ENCODE measurements at places on chromosomes 13 and 19.

DNA sequence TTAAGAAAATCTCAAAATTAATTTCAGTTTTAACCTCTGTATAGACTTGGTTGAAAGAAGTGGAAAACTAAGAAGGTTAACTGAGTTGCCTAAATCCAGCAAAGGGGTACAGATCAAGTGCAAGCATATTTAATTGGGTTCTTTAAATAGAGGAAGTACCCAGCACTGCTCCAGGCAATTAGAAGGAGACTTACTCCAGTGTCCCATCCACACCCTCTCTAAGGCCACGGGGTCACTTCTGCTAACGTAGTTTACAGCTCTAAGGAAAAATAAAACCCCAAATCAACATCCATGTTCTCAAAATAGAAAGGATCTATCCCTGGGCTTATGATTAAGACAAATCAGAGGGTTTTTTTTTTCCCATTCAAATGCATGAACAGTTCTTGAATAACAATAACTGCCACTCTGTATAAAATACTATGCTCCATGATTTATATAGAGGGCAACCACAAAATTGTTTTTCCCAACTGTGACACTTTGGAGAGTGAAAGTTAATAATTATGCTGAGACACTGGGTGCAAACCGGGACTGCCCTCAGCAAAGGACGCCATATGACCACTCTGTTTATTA, 4.6 kb downstream of the FRY start:
- DNase-seq, result no peak

- DNase-seq, result no peak
These were observed 286.1 kb downstream of the IRS2 start for GRCh38 chr13:109500146-109500773.

GRCh38 chr13:43977911-43978310, 98.2 kb downstream of the LACC1 start:
- DNase-seq, result no peak

GRCh38 chr13:50543782-50544181, 299.7 kb downstream of the DLEU7 start:
- DNase-seq, result no peak

DNA sequence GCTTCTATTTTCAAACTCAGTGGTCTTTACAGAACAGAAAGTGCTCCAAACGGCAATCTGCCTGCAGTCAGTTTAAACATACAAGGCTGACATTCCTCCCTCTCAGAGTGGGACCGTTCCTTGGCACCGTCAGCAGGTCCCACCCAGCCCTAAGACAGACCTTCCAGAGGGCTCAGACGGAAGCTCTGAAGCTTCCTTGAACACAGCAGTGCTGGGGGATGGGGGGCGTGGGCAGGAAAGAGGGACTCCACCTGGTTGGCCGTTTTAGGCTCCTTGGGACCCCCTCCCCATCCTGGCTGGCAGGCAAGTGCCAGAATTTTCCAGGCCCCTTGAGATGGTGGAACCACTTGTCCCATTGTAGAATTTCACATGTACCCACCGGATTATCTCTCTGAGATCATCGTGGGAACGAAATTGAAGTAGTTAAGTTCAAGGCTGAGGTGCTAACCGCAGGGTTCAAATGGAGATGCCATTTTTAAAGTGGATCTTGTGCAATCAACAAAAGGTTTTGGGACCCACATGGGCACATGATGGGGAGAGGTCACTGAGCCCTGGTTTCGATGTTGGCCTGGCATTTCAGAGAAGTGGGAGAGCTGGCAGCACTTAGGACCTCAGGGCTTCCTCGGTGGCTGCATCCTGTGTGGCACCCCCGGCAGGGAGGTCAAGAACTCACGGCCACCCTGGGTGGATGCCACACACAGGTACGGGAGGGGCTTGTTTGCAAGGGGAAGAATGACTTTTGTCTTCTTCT, 46.2 kb downstream of the KLF2 start:
- DNase-seq, result no peak

- DNase-seq, result no peak
These were observed 8.4 kb downstream of the ONECUT3 start for GRCh38 chr19:1761528-1762242.

DNA sequence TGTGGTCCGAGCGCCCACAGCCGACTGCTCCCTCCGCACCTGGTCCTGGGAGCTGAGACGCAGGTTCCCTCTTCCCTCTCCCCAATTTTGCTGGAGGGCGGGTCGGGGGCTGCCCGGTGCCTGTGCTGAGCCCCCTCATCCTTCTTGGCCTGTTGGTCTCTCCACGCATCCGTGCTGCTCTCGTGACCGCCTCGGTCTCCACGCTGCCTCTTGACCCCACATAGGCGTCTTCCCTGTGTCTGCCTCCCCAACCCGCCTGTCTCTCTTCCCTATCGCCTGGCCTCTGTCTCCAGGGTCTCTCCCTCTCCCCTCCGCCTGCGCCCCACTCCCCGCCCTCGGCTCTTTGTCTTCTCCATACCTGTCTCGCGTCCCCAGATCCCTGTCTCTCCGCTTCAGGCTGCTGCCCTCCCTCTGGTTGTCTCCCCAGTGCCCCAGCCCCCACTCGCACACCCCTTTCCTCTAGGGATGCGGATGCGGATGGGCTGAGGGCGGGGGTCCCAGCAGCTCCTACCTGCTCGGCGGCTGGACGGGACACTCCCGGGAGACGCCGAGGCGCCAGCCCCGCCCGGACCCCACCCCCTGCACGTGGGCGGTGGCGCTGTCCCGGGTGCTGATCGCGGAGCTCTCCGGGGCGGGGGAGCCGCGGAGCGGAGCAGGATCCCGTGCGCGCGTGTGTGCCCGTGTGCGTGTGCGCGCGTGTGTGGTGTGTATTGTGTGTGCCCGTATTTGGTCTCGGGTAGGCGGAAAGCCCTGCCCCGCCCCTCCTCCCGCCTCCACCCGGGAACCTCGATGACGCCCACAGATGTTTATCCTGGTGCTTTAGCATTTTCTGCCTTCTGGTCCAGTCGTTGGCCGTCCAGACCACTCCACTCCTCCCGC, at the start of gene SYT5:
SYT5 (minus strand) TSS at position 684 of the 879 bp plus-strand sequence. CDS start 1,248 bp downstream, outside the sequence.
- DNase-seq, result peak; percentile 30

GRCh38 chr13:27097691-27098090, 73.9 kb downstream of the USP12 start:
- DNase-seq, result no peak

GRCh38 chr19:3359015-3359918, 7.1 kb upstream of the NFIC start:
- DNase-seq, result peak; percentile 31

DNA sequence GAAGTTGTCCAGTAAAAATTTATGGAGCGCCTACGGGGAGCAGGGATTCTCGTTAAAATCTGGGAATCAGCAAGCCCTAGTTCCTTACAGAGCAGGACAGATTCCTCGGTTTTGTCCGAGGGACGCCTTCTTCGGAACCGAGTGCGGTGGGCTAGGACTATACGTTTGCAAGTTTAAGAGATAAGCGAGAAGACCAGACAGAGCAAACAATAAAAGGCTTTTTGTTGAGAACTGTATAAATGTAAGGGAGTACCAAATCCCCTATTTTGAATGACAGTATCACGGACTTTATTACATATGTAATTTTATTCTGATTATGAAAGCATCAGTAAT, 971 bp upstream of the ANKRD10 start:
- no peak for DNase-seq

GRCh38 chr19:53532362-53532761, 5.6 kb upstream of the ZNF331 start:
- DNase-seq, result no peak

DNA sequence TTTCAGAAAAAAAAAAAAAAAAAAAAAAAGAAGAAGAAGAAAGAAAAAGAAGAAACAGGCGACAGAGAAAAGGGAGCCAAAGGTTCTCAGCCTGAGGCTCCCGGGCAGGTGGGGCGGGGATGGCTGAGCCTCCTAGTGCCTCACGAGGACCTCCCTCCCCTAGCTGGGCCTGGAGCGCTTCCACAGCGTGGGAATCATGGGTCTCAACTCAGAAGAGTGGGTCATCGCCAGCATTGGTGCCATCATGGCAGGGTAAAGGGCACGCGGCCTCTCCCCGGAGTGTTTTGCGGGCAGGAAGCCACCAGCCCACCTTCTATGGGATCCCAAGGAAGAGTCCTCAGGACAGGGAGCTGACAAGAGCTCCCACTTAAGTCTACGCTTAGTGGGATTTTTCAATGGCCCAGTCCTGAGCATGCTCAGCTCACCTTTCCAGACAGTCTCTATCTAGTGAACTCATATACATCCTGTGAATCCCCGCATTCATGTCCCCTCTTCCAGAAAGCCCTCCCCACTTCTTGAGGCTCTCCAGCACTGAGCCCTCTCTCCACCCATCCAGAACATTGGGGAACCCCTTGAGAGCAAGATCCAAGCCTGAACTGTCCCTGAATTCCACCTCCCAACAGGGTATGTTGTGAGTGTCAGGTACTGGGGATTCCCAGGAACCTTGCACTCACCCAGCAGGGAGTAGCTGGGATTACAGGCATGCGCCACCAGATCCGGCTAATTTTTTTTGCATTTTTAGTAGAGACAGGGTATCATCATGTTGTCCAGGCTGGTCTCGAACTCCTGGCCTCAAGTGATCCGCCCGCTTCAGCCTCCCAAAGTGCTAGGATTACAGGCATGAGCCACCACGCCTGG, 69.6 kb downstream of the ACSBG2 start:
- no peak for DNase-seq

GRCh38 chr19:1619094-1619439, 13.8 kb upstream of the UQCR11 start:
- no peak for DNase-seq

- no peak for DNase-seq
These were observed 5.6 kb downstream of the RASL11A start for GRCh38 chr13:27276188-27276587.

GRCh38 chr19:18883526-18884304, 12.2 kb downstream of the CERS1 start:
- peak; percentile 1 for DNase-seq

DNA sequence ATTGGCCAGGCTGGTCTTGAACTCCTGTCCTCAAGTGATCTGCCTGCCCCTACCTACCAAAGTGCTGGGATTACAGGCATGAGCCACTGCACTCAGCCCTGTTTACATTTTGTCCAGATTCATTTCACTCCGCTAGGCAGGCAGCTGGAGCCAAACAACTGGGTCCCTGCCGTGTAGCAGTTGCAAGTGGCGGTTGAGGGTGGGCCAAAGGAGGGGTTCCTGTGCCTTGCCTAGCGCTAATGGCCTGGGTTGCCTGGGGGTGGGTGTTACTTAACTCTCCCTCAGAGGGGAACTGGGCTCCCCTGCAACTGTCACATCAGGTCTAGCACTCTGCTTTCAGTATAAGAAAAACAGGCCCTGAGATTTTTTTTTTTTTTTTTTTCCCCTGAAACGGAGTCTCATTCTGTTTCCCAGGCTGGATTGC, 7.4 kb downstream of the ACP5 start:
- DNase-seq, result no peak

GRCh38 chr19:2503521-2504109, 27.7 kb downstream of the GADD45B start:
- no peak for DNase-seq

DNA sequence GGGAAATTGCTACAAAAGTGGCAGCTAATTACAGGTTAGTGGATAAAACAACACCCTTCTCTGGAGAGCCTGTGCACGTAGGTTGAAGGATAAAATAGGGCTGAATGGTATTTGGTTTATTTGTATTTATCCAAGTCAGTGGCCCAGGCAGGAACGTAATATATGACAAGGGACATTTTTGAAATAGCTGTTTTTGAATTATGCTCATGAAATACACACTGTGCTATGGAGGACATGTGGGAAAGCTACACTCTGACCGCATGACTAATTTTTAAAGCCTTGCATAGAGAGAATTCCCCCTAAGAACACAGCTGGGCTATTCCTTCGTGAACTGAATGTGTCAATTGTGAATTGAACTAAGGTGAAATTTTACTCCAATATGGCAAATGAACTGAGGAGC, 292.1 kb upstream of the MAB21L1 start:
- no peak for DNase-seq

DNA sequence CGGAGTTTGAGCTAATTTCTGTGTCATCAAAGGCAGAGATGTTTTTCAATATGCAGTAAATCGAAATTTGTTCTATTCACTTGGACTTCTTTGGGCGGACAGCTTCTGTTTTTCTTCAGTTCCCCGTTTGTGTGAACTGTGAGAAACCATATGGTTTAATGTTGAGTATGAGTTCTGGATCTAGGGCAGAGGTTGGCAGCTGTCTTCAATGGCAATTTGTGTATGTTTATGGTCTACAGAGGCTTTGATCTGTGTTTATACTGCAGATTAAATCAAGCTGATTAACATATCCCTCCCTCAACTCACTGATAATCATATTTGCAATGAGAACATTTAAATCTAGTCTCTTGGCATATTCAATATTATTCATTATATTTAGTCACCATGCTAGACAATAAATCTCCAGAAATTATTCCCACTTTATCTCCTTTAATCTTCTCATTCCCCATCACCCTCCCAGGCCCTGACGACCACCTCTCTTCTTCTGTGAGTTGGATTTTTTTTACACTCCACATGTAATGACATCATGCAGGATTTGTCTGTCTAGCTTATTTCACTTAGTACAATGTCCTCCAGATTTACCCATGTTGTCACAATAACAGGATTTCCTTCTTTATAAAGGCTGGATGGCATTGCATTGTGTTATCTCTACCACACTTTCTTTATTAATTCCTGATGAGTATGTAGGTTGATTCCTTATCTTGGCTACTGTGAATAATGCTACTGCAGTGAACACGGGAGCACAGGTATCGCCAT, 9.0 kb downstream of the ZNF331 start:
- no peak for DNase-seq

- no peak for DNase-seq
These were observed 444.9 kb downstream of the PCDH20 start for GRCh38 chr13:60970736-60971135.

- no peak for DNase-seq
These were observed 9.4 kb downstream of the FOSB start for GRCh38 chr19:45477186-45477585.

GRCh38 chr13:113726961-113727411, 32.0 kb upstream of the TMEM255B start:
- peak; percentile 40 for DNase-seq

DNA sequence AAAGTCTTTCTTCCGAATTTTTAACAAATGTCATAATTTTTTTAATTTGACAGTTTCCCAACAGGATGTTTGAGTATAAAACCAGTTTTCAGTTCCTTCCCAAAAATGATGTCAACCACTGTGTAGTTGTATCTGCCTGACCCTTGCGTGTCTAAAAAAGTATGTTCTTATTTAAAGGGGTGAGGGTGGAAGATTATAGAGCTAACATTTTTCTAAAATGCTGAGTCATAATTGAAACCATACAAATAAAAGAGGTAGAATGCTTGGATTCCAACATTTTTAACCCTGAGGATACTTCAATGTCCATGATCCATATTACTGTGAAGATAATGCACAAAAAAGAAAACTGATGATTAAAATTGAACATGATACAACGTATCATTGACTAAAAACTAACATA, 1388.8 kb downstream of the UQCRFS1 start:
- no peak for DNase-seq

DNA sequence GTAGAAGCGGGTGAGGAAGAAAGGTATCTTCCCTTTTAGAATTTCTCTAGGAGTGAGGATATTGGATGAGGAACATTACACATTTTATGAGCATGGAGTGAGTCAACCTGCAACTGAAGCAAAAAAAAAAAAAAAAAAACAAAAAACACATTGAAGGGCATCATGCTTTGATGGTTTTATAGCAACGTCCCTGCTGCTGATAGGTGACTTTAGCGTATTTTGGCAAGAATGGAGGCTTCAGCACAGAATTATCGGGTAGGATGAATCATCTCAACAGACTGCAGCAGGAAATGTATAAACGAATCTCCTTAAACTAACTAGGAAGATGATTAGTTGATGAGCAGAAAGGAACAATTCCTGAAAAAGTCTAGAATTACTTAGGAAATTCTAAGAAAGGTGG, 1359.6 kb upstream of the ATXN8OS start:
- DNase-seq, result no peak
